ENCODE measurements at places on chromosomes 2 and 18. TPM values are rescaled to one million over a fixed set of nuclear protein-coding genes. Genes with fewer than 3 reads are reported as not detected.

The SIX2 gene
- 51.9 TPM for total RNA-seq

- no peaks in the 10 kb centered on the region for H3K36me3 ChIP-seq
- H3K27me3 ChIP-seq = no peaks in the 10 kb centered on the region
- H3K27ac ChIP-seq = no peak overlapping the region
- no peak overlapping the region for H3K4me3 ChIP-seq
Measured at GRCh38 chr18:23274638-23275482, 139.6 kb downstream of the CABLES1 start.

- H3K4me1 ChIP-seq = peaks cover 9% of the 10 kb centered on the region
- no peaks in the 10 kb centered on the region for H3K36me3 ChIP-seq
- DNase-seq = peak; percentile 68
- H3K4me3 ChIP-seq = no peak overlapping the region
Measured at GRCh38 chr2:167844714-167845530, 402.5 kb downstream of the STK39 start.

DNA sequence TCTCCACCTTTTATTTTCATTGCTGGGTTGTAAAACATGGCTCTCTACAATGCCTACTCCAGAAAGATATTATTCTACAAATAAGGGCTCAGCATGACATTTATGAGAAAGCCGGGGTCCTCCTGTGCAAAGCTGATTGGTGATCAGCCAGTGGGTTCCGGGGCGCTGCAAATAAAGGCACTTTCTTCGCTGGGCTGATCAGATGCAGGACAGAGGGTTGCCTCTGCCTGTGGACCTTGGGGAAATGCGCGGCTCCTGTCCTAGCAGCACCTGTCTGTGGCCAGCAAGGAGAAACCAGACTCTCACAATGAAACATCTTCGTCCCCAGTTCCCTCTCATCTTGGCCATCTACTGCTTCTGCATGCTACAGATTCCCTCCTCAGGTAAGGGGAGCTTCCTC is at the start of gene NMS:
Gene NMS (plus strand): TSS at position 301 of the 400 bp plus-strand sequence. CDS start 7 bp downstream, at position 308.
- no peak within 1 kb of the TSS for H3K27ac ChIP-seq
- H3K36me3 ChIP-seq = no peaks in the 10 kb centered on the region

Data from SJCRH30 (cell line).